ENCODE measurements at places on chromosomes 13 and 19. TPM values are rescaled to one million over a fixed set of nuclear protein-coding genes. Genes with fewer than 3 reads are reported as not detected.
A peak's percentile ranks its signal among the peaks of the same experiment; 100 is the strongest.

- H3K4me3 ChIP-seq = no peak overlapping the region
- H3K36me3 ChIP-seq = no peaks in the 10 kb centered on the region
- no peak for DNase-seq
- no peak overlapping the region for H3K27ac ChIP-seq
- no peaks in the 10 kb centered on the region for H3K4me1 ChIP-seq
Measured at GRCh38 chr13:48448959-48449614, 36.2 kb upstream of the LPAR6 start.

DNA sequence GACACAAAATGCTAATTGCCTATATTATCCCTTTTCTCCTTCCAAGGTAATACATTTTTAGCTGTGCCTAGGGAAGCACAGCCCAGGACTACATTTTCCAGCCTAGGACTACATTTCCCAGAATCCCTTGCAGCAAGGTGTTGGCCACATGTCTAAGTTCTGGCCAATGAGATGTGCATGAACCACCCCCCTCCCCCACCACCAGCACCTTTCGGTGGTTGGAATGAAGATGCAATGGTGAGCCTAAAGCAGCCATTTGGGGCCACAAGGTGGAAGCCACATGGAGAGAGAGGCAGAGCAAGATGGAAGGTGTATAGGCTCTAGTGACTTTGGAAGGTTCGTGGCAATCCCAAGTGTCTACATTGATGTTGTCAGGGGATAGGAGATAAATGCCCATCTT lies 16.2 kb downstream of the UNC13A start:
- H3K4me3 ChIP-seq = no peak overlapping the region
- DNase-seq = no peak
- no peak overlapping the region for H3K27ac ChIP-seq
- no peaks in the 10 kb centered on the region for H3K36me3 ChIP-seq

GRCh38 chr19:48738557-48739403 lies 1.6 kb downstream of the RASIP1 start:
- H3K27me3 ChIP-seq = no peaks in the 10 kb centered on the region
- peak overlapping the region; percentile 77 for H3K27ac ChIP-seq
- peak overlapping the region; percentile 53 for H3K4me3 ChIP-seq

DNA sequence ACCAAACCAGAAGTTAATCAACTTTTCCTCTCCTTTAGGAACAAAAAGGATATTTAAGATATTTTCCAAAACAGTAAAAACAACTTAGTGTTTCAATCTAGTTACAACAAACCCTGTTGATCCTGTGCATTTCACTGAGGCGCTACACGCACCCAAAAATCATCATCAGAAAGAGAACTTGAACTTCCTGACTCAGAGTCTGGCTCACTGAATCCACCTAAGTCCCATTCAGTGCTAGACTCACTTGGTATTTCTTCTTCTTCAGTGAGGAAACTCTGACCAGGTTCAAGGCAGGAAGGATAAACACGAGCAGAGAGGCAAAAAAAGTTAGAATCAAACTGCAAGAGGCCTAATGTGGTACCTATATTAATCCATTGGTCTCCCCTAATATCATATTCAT lies 2.2 kb downstream of the KBTBD6 start:
- DNase-seq = no peak
- H3K4me3 ChIP-seq = no peak overlapping the region
- H3K36me3 ChIP-seq = no peaks in the 10 kb centered on the region
- H3K27ac ChIP-seq = no peak overlapping the region
- H3K27me3 ChIP-seq = no peaks in the 10 kb centered on the region

DNA sequence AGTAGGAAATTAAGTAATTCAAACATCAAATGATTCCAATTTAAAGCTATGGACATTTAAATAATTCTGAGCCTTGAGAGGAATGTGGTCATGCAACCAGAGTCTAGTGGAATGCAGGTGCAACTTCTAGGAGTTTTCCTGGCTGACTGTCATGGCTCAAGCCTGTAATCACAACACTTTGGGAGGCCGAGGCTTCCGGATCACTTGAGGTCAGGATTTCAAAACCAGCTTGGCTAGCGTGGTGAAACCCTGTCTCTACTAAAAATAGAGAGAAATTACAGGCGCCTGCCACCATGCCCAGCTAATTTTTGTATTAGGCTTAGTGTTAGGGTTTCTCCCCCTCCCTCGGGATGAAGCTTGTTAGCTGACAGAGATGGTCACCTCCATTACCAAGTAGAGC lies 6.4 kb downstream of the ZNF808 start:
- no peak for DNase-seq
- H3K27me3 ChIP-seq = no peaks in the 10 kb centered on the region
- no peaks in the 10 kb centered on the region for H3K36me3 ChIP-seq
- H3K4me1 ChIP-seq = no peaks in the 10 kb centered on the region
- no peak overlapping the region for H3K27ac ChIP-seq

GRCh38 chr13:112859817-112860190 lies 109.2 kb upstream of the MCF2L start:
- peak; percentile 70 for DNase-seq
- no peak overlapping the region for H3K4me3 ChIP-seq
- no peaks in the 10 kb centered on the region for H3K27me3 ChIP-seq
- no peaks in the 10 kb centered on the region for H3K36me3 ChIP-seq
- no peak overlapping the region for H3K27ac ChIP-seq

DNA sequence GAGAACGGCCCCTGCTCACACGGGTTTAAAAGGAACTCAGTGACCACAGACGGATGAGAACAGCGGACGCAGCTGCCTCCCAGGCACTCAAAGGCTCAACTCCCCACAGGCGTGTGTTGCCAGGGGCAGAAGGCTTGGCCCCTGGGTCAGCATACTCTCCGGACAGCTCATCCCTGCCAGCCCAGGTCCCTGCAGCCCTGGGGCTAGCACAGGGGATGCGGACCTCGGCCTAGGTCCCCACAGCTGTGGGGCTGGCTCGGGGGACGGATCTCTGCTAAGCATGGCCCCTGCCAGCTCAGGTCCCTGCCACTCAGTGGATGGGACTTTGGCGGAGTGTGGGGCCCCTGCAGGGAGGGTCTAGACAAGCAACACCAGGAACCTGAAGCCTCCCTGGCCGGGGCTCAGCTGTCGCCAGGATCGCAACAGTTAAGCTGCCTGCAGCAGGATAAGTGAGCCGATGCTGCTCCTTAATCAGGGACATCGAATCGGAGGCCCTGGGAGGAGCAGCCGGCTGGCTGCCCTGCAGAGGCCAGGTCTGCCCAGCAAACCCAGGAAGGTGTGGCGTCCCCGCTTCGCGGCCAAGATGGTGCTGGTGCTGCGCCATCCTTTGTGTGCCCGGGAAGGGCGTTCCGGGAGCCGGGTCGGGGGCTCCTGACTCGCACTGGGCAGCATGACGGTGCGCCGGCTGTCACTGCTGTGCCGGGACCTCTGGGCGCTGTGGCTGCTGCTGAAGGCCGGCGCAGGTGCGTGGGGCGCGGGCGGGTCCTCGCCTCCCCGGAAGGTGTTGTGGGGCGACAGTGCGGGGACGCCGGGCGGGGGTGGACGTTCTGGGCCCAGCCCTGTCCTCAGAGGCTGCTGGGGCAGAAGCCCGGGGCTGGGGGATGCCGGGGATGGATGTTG lies 32.5 kb downstream of the MCF2L start:
- DNase-seq = no peak
- no peaks in the 10 kb centered on the region for H3K36me3 ChIP-seq
- H3K27me3 ChIP-seq = no peaks in the 10 kb centered on the region
- no peaks in the 10 kb centered on the region for H3K4me1 ChIP-seq
- H3K27ac ChIP-seq = no peak overlapping the region

DNA sequence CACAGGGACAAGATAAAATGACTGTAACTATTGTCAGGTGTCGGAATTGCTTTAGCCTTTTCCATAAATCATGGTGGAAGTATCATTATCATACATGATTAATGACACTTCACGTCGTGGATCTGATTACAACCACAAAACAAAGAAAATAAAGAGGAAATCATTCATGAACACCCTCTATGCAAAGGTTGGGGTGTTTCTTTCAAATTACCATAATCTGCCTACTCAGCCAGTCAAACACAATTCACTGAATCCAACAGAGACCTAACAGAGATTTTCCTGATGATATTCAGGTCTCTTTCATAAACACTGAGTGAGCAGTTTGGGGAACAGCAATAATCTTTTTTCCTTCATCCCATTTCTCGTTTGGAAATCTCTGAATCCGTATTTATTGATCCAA lies 625.6 kb downstream of the DCT start:
- H3K27me3 ChIP-seq = no peaks in the 10 kb centered on the region
- H3K36me3 ChIP-seq = no peaks in the 10 kb centered on the region
- no peak overlapping the region for H3K4me3 ChIP-seq
- no peaks in the 10 kb centered on the region for H3K4me1 ChIP-seq

DNA sequence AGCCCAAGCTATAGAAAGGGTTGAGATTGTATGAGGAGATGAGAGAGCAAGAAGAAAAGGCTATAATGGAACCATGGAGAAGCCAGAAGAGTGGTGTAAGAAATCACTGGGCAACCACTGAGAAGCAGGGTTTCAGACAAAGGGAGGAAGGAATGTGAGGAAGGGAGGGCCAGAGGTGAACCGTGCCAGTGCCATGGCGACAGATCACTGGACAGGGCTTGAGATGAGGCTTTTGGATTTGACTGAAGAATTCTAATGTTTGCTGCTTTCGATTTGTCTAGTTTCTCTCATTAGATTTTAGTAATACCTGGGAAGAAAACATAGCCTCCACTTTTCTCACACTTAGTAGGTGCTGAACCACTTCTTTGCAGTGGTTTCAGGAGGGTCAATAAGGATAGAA lies 6.3 kb upstream of the GPR183 start:
- H3K4me1 ChIP-seq = no peaks in the 10 kb centered on the region
- no peak overlapping the region for H3K4me3 ChIP-seq
- no peaks in the 10 kb centered on the region for H3K27me3 ChIP-seq
- peaks cover 6% of the 10 kb centered on the region for H3K36me3 ChIP-seq
- DNase-seq = no peak

- H3K4me3 ChIP-seq = no peak overlapping the region
- no peak overlapping the region for H3K27ac ChIP-seq
- peaks cover 6% of the 10 kb centered on the region for H3K4me1 ChIP-seq
- no peaks in the 10 kb centered on the region for H3K27me3 ChIP-seq
- H3K36me3 ChIP-seq = no peaks in the 10 kb centered on the region
Measured at GRCh38 chr13:34944274-34944634, 2.2 kb downstream of the NBEA start.

- H3K27me3 ChIP-seq = no peaks in the 10 kb centered on the region
- H3K4me1 ChIP-seq = no peaks in the 10 kb centered on the region
- DNase-seq = no peak
Measured at GRCh38 chr19:50702871-50703829, 16.5 kb downstream of the SHANK1 start.

DNA sequence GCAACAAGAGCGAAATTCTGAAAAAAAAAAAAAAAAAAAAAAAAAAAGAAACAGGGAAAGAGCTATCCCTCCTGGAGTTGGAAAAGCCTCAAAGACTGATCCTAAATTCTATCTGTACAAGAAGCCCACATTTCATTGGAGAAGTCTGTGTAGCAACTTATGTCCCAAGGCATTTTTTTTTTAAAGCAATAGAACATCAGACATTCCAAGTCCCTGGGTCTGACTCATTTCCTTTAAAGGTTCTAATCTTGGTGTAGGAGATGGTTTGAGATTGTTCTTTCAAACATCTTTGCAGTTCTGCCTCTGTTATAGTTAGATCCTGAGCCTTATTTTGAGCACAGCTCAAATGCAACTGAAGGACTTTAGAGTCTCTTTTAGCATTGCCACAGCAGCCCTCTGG lies 706.5 kb upstream of the MIR17HG start:
- no peak overlapping the region for H3K27ac ChIP-seq
- H3K27me3 ChIP-seq = no peaks in the 10 kb centered on the region
- H3K4me3 ChIP-seq = no peak overlapping the region
- no peaks in the 10 kb centered on the region for H3K36me3 ChIP-seq
- H3K4me1 ChIP-seq = no peaks in the 10 kb centered on the region

- peaks cover 23% of the 10 kb centered on the region for H3K4me1 ChIP-seq
- H3K27ac ChIP-seq = peak overlapping the region; percentile 92
- peak overlapping the region; percentile 28 for H3K4me3 ChIP-seq
Measured at GRCh38 chr19:13022111-13022858, 27.0 kb downstream of the NFIX start.

GRCh38 chr13:23440821-23441618 lies 7.5 kb upstream of the SACS start:
- no peaks in the 10 kb centered on the region for H3K4me1 ChIP-seq
- no peak overlapping the region for H3K27ac ChIP-seq
- H3K27me3 ChIP-seq = no peaks in the 10 kb centered on the region
- H3K4me3 ChIP-seq = no peak overlapping the region
- no peak for DNase-seq

- H3K36me3 ChIP-seq = no peaks in the 10 kb centered on the region
- H3K27ac ChIP-seq = no peak overlapping the region
- peak overlapping the region; percentile 46 for H3K4me3 ChIP-seq
- H3K27me3 ChIP-seq = no peaks in the 10 kb centered on the region
Measured at GRCh38 chr13:98978280-98978679, 416 bp upstream of the DOCK9 start.

DNA sequence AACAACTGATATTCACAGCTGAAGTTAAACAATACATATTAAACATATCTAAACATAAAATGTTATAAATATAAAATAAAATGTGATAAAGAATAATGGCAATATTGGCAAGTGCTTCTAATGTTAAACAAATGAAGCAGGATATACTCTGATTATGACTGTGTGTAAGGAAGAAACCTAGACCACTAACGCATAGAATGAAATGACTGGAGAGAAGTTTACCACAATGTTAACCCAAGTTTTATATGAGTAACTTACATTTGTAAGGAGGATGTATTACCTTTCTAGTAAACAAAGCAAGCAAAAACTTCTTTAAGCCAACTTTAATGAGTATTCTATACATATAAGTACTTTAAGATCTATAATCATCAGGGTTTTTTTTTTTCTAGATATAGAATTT lies 43.0 kb downstream of the RB1 start:
- no peaks in the 10 kb centered on the region for H3K36me3 ChIP-seq
- H3K4me1 ChIP-seq = no peaks in the 10 kb centered on the region
- no peaks in the 10 kb centered on the region for H3K27me3 ChIP-seq
- H3K27ac ChIP-seq = no peak overlapping the region

- H3K36me3 ChIP-seq = no peaks in the 10 kb centered on the region
- no peaks in the 10 kb centered on the region for H3K4me1 ChIP-seq
- no peak overlapping the region for H3K27ac ChIP-seq
- DNase-seq = no peak
- H3K27me3 ChIP-seq = no peaks in the 10 kb centered on the region
Measured at GRCh38 chr13:26497968-26498511, 59.4 kb upstream of the WASF3 start.

GRCh38 chr13:27822873-27823311 lies 30.6 kb downstream of the GSX1 start:
- H3K27ac ChIP-seq = no peak overlapping the region
- no peaks in the 10 kb centered on the region for H3K36me3 ChIP-seq
- H3K4me1 ChIP-seq = peaks cover 4% of the 10 kb centered on the region

- no peak for DNase-seq
- no peak overlapping the region for H3K27ac ChIP-seq
- no peak overlapping the region for H3K4me3 ChIP-seq
- H3K36me3 ChIP-seq = no peaks in the 10 kb centered on the region
- no peaks in the 10 kb centered on the region for H3K4me1 ChIP-seq
Measured at GRCh38 chr13:24035411-24035810, 125.1 kb upstream of the SPATA13 start.

- peaks cover 5% of the 10 kb centered on the region for H3K27me3 ChIP-seq
- peaks cover 8% of the 10 kb centered on the region for H3K4me1 ChIP-seq
- no peak for DNase-seq
- H3K36me3 ChIP-seq = no peaks in the 10 kb centered on the region
Measured at GRCh38 chr19:50912727-50913716, 1.8 kb upstream of the KLK4 start.

C3 gene
- 89.1 TPM for total RNA-seq

PCDH20 gene
- total RNA-seq = 0.35 TPM

TMEM272 gene
- total RNA-seq = 0.57 TPM

BRME1 gene
- total RNA-seq = 42.5 TPM

PNMA8B gene
- 1.7 TPM for total RNA-seq

PTGIR gene
- total RNA-seq = not detected

ZIC2 gene
- total RNA-seq = not detected

SPRED3 gene
- total RNA-seq = not detected

RAB3D gene
- total RNA-seq = 16.4 TPM

NCR1 gene
- total RNA-seq = 2.7 TPM

CYP2A7 gene
- not detected for total RNA-seq

ANGPTL8 gene
- total RNA-seq = not detected

IGFL1 gene
- total RNA-seq = not detected

ZNF534 gene
- total RNA-seq = not detected

DHPS gene
- 132 TPM for total RNA-seq

Data from Peyer's patch (tissue), 4 donors.